Omental fat pad (tissue), 4 donors: ENCODE measurements at places on chromosomes 11 and 22.

DNA sequence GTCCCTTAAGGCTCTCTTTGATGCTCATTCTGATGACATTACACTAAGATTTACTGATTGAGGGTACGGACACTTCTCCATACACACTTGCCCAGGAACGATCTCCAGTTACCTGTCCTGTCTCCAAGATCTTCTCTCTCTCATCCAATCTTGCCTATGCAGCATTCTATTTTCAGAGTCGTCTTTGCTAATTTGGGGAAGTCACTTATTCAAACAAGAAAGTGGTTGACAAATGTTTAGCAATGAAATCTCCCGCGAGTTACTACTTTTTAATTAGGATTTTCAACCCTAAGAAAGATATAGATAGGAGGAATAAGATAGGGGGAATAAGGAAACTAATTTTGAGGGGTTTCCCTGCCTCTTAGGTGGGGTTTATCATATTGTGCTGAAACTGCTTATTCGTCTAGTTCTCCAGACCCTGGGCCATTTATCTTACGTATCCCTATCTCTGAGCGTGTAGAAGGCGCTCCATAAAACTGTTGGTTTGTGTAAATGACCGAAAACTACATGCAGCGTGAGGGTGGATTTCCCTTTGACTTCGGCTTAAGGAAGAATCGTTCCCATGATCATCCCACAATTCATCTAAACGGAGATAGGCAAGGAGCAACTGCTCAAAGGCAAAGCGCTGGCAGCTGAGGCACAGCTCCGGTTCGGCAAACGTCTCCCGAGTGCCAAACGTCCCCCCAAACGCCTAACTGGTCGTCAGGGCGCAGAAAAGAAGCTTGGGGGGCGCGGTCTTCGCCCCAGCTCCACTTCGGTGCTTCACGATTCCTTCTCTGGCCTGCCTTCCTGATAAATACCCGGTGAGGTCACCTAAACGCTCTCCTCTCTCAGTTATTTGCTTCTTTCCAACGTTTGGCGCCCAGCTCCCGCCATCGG, 804 bp downstream of the APIP start:
- DNase-seq: no peak

DNA sequence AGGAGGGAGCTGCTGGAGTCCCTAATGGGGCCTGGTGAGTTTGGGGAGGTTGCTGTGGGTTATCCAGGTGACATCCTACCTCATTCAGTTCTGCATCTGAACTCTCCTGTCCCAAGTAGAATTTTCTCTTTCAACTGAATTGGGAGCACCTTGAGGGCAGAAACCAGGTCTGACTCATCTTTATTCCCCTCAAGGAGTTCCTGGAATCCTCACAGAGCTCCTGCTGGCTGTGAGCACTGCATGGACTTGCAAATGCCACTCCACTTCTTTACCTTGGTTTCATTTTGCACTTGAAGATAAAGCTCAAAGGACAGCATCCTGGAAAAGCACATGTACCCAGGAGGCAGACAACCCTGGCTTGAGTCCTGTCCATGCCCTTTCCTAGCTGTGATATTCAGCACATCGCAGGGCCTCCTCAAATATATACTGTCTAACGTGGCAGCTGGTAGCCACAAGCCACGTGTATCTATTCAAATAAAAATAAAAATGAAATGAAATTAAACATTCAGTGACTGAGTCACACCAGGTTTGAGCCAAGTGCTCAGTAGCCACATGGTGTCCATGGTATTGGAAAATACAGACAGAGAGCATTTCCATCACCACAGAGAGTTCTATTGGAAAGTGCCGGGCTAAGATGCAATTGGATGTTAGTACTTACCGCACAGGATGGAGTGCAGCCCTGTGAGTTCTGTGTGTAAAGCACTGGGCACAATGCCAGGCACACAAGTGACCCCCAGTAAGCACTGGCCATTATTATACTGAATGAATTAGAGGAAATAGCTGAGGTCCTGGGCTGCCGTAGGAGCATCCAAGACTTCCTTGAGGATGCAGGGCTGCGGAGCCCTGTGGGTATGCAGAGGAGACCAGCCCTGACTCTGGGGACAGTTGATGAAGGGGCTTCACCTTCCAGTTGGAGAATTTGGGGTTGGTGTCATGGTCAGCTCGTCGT, 149.0 kb downstream of the PKNOX2 start:
- no peak for DNase-seq

DNA sequence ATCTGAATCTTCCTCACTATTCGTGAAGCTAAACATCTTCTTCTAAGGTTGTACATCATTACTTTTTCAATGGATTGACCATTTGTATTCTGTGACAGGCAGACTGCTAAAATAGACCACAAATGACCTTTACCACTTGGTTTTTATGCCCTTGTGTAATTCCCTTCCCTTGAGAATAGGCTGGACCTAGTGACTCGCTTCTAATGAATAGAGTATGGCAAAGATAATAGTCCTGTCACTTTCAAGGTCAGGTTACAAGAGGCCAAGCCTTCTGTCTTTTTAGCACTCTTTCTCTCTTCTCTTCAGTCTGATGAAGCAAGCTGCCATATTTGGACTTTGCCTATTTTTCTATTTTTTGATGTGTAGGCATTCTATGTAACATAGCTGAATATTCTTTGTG, 492.9 kb downstream of the SOX6 start:
- DNase-seq: no peak

- DNase-seq: no peak
Measured at GRCh38 chr22:17963015-17963414, 61.3 kb downstream of the MICAL3 start.

- no peak for DNase-seq
Measured at GRCh38 chr11:71452199-71453036, 585 bp upstream of the NADSYN1 start.

DNA sequence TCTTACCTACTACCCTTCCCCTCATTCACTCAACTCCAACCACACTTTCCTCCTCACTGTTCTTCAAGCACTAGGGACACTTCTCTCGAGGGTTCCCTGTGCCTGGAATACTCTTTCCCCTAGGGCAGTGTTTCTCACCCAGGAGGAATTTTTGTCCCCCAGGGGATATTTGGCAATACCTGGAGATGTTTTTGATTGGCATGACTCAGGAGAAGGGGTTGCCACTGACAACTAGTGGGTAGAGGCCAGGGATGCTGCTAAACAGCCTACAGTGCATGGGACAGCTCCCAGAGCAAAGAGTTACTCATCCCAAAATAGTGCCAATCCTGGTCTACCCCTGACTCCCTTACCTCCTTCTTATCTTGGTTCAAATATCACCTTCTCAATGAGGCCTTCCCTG, 40.0 kb downstream of the BTG4 start:
- DNase-seq: no peak

DNA sequence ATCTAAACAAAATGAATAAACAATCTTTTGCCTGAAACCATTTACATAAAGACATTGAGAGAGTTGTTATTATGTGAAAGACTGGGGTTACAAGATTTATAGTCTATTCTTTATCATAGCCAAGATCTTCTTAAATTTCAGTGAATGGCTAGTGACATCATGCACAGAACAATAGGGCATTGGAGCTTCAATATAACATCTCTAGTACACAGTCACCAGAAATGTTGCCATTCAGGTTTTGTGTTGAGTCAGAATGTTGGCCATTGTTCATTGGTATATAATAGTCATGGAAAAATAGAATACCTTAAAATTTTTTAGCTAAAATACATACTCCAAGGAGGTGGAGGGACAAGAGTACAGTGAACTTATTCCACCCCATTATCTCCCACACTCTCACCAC, 44.3 kb downstream of the SLC5A12 start:
- DNase-seq: no peak

GRCh38 chr11:70454197-70454767, 56.0 kb downstream of the CTTN start:
- DNase-seq: no peak

DNA sequence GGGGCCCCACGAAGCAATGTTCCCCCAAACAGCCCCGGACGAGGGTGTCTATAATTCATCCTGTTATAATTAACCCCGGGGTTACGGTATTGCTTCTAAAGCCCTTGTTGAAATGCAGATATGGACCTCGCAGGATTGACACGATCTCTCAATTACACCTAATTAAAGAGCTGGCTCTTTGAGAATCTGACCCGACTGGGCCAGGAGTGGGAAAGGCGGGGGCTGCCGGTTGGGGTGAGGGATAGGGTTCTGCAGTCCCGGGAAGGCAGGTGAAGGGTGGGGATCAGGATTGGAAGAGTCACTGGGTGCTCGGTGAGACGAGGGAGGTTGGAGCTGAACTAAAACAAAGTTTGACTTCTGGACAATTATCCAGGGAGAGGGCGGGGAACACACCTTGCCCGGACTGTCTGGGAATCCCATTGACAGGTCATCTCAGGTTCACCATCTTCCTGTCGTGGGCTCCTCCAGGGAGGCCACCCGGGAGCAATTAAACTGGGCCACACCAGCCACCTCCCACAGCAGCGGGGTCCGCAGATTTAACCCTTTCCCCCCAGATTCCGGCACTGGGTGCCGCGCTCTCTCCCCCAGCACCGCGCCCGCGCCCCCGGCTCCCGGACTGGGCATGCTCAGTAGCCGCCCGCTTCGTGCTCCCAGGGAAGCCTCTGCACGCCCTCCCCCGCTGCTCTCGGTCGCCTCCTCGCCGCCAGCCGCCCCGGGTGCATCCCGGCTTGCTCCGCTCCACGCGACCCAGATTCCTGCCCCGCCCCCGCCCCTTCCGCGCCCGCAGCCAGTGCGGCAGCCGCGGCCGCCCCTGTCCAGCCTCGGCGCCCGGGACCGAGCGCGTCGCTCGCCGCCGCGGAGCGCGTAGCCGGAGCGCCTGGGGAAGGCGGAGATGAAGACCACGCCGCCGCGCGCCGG, at the start of gene ELMOD1:
ELMOD1 (plus strand) TSS at position 688 of the 918 bp plus-strand sequence. CDS start 27,043 bp downstream, outside the sequence.
- DNase-seq: no peak

DNA sequence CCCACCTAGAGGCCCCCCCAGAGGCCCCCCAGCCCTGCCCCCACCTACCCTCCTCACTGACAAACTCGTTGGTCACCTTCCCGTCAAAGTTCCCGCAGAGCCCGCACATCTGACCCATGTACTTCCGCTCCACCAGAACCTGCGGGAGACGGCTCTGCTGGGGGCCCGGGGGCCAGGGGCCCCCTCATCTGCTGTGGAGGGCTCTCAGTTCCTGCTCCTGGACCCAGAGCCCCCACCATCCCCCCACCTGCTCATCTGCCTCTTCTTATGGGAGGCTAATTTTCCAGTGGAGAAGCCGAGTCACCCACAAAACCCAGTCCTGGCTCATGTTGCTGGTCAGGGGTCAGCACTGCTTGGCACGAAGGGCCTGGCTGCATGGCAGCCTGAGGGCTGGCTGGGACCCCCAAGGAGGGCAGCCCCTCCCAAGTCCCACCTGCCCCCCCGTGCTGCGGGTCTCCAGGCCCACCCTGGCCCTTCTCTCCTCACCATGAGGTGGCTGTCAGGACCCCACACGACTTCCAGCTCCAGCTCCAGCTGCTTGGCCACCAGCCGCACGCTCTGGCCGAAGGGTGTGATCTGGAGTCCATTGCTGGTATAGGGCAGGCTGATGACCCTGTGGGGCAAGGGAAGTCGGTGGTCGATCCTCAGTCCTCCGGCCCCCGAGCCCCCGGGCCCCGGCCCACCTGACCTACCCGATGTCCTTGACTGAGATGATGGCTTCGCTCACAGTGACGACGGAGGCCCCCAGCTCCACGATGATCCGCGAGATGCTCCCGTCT, 5.2 kb downstream of the MUC6 start:
- no peak for DNase-seq

DNA sequence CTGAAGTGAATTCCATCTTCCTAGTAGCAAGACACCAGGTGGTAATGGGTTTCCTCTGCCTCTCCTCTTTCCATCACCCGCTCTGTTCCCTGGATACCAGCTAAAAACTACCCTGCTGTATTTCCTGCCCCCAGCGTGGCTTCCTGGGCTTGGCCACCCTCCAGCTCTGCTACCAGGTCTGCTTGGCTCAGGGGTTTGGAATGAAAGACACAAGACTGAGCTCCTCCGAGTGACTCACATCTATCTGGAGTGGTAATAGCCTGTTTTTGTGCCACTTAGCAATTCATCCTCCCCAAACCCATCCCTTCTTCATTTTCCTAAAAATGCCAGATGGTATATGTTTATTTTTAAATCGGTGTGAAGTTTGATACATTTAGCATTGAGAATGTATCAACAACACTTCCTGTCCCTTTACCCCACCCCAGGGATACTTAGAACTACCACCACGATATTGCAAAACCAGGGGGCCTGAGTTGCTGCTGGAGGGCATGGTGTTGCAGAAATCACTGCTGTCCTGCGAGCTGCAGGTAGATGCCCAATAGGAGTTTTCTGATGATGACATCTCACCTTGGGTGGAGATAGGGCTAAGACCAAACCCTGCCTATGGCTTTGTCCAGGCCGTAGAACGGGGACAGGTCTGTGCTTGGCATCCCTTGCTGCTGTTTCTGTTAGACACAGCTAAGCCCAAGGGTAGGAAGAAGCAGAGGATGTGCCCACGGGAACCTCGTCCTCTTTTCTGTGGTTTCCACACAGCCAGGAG, 7.5 kb upstream of the MICAL3 start:
- no peak for DNase-seq

DNA sequence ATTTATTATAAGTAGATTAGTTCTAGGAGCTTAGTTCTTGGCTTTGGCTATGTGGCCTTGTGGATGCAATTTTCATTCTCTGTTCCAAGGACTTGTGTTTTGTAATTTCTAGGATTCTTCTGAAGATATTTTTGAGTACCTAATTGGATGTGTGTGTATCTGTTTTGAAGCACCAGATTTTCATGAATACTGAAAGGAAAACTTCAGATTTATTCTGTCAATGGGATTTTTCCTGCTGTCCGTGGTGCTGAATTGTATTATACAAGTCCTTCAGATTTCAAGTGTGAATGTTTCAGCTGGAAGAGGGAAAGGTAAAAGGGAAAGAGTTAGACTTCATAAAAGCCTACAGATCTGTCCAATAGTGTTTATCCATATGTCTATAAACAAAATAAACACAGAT, 18.2 kb upstream of the SYN3 start:
- DNase-seq: no peak

DNA sequence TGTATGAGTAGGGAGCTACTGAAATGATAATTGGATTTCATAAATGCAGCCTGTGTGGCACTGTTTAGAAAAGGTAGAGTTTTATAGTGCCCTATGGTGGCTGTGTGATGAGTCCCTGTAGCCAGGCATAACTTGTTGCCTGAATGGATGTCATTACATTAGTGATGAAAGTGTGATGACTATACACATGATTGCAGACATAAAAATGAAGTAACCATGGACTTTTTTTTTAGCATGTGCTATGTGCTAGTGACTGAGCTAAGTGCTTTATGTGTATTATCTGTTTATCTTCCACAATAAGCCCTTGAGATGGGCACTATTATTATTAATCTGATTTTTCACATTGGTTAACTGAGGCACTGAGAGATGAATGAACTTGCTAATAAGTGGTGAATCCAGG, 13.5 kb upstream of the GRAMD1B start:
- DNase-seq: no peak
